ENCODE measurements at places on chromosomes 1 and 21.

DNA sequence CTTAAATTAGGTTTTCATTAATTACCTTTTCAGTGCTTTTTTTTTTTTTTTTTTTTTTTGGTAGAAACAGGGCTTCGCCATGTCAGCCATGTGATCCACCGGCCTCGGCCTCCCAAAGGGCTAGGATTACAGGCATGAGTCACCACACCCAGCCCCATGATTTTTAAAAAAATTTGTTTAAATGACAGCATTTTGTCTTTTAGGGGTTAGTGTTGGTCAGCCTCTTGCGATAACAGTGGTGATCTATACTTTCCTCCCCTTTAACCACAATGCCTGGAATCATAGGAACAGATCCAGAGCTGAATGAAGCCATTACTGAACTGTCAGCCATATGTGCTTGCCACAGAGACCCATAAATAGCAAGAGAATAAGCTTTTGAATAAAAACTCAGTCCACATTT, 73.9 kb downstream of the CACHD1 start:
- DNase-seq: no peak

GRCh38 chr1:36657826-36658225, 175.1 kb upstream of the CSF3R start:
- no peak for DNase-seq

- DNase-seq: no peak
Measured at GRCh38 chr1:108841703-108842102, 15.2 kb downstream of the AKNAD1 start.

DNA sequence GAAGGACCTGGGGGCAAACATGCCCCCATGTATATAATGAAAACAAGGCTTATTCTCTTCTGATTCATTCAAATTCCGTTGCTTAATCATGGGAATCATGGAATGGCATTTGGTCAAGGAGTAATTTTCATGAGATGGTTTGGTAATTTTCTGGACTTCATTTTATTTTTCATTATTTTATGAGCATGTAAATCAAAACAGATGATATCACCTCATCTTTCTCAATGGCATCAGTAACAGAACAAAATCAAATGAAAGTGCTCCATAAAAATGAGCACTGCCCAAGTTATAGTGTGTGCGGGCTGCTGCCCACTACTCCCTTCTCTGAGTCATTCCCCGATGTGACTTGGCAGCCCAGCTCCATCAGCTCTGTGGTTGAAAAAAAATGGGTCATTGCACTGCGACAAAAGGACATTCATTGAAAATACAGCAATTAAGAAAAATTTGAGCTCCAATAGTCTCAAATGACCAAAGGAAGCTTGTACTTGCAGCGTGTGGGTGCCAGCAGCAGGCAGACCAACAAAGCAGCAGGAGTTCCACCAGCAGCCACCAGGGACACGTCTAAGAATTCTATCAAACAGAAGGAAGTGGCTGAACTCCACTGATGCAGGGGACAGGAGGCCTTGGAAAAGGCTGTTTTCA, 84.3 kb upstream of the VAV3 start:
- DNase-seq: no peak

- no peak for DNase-seq
Measured at GRCh38 chr1:43450251-43450941, 3.3 kb downstream of the HYI start.

GRCh38 chr1:183653876-183654451, 848 bp upstream of the APOBEC4 start:
- no peak for DNase-seq

DNA sequence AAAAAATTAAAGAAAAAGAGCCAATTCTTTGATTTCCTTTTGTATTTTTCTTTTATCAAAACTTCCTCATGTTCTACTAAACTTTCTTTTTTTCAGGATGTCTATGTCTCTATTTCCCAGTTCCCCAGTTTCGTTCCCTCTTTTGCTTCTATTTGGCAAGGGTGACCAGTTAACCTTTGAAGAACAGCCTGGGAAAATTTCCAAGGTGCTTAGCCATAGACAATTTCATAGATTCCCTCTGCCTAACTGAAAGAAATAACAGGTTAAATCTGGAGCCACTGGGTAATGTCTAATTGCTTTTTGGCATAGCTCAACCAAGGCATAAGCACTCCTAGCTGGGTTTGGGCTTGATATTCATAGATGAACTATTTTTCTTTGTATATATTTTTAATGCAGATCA, 272.3 kb downstream of the ADGRL2 start:
- DNase-seq: no peak

- no peak for DNase-seq
Measured at GRCh38 chr1:228304225-228304624, 96.4 kb downstream of the OBSCN start.

GRCh38 chr1:243264717-243265116, 8.9 kb downstream of the SDCCAG8 start:
- DNase-seq: no peak

DNA sequence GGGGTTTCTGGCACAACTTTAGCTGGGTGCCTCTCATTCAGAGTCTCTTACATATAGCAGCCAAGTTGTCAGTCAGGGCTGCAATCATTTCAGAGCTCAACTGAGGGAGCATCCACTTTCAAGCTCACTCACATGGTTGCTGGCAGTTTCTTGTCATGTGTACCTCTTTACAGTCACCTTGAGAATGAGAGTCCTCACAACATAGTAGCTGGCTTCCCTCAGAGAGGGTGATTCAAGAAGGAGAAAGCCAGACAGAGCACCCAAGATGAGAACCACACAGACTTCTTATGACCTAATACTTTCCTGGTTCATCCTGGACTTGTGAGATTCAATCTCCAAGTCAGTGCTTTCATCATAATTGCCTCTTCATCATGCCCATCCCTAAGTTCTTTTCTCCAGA, 57.2 kb downstream of the DPT start:
- no peak for DNase-seq

GRCh38 chr1:41526956-41527561, 42.6 kb upstream of the EDN2 start:
- DNase-seq: no peak

DNA sequence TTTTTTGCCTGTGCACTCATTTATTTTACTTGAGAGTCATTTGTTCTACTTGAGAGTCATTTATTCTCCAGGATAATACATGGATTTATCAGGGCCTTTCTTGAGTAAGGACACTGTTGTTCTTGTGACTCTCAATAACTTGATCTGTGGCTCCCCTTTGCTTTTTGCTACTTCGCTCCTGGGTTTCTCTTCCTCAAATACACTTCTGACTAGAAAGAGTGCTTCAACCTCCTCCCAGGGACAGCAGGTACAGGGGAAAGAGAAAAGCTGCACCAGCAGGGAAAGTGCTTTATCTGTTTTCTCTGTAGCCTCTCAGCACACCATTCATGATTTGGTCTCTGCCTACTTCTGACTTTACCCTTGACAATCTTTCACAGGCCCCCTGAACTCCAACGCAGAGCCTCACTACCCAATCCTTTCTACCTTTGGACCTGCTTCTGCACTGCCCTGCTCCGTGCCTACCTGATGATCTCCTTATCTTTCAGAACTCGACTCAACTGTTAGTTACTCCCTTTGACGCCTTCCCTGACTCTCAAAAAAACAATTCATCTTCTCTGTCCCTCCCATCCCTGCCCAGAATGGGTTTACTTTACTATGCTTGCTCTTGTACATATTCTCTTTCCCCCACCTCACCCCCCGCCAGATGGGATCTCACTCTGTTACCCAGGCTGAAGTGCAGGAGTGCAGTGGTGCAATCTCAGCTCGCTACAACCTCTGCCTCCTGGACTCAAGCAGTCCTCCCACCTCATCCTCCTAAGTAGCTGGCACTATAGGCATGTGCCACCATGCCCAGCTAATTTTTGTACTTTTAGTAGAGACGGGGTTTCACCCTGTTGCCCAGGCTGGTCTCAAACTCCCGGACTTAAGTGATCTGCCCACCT, 15.6 kb upstream of the PIGM start:
- no peak for DNase-seq

DNA sequence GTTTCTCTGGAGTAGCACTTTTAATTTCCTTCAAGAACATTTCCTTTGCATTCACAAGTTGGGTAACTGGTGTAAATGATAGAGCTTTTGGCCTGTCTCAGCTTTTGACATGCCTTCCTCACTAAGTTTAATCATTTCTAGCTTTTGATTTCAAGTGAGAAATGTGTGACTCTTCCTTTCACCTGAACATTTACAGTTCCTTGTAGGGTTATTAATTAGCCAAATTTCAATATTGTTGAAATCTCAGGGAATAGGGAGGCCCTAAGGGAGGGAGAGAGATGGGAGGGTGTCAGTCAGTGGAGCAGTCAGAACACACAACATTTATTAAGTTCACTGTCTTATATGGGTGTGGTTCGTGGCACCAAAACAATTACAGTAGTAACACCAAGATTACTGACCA, 14.2 kb downstream of the AADACL3 start:
- no peak for DNase-seq

DNA sequence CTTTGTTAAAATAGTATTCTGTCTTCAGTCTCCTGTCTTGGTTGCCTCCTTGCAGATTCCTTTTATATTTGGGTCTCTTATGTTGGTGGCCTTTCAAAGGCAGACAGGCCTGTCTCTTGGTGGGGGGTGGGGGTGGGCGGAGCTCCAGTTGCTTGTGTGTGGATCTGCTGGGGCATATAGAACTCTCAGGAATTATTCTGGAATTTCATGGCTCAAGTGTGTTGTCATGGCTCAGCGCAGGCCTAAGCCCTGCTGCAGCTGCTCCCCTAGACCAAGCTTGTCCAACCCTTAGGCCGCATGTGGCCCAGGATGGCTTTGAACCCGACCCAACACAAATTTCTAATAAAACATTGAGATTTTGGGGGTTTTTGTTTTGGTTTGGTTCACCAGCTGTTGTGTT, 8.0 kb downstream of the C1orf35 start:
- DNase-seq: no peak

DNA sequence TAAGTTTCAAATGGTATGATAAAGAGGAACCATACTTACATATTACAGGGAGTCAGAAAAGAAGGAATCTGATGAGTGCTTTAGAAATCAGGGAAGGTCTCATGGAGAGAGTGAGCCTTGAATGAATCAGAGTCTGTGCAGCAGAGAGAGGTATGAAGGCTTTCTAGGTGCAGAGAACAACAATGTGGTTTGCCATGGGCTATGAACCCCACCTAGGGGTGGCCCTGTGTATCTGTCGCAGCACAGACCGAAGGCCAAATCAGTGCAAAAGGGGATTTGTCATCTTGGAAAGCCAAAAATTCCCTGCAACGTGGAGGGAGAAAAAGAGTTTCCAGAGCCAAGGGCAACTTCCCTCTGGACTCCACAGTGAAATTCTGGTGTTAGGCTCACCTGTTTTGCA, 3.5 kb downstream of the PAPPA2 start:
- no peak for DNase-seq

GRCh38 chr1:228448372-228448771, 31.7 kb upstream of the TRIM17 start:
- DNase-seq: no peak

DNA sequence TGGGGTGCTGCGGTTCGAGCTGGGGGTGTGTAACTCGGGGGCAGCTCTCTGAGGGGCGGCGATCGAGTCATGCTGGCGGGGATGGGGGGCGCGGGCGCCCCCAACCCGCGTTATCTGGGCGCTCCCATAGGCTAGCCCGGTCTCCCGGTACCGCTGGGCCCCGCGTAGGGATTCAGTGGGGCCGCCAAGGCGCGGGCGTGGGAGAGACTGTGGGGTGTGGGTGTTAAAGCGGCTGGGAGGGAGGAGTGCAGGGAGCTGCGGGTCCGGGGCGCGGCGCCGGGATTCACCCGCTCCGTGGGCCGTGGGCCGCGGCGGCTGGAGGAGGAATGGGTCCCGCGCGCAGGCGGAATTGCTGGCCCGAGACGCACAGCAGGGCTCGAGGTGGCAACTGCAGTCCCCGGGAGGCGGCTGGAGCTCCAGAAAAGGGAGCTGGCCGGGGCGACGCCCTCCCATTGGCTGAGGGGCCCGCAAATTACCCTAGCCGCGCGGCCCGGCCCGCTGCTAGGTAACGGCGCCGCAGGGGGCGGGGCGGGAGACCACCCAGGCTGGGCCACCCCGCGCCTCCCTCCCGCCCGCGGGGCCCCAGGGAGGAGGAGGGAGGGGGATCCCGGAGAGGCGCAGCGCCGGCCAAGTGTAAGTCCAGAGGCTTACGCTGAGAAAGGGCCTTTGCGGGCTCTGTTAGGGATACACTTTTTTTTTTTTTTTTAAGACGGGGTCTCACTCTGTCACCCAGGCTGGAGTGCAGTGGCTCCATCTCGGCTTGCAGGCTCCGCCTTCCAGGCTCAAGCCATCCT, at the start of gene PTCH2:
PTCH2 (minus strand) TSS at position 392 of the 794 bp plus-strand sequence; CDS start at position 71, 321 bp downstream.
- no peak for DNase-seq

DNA sequence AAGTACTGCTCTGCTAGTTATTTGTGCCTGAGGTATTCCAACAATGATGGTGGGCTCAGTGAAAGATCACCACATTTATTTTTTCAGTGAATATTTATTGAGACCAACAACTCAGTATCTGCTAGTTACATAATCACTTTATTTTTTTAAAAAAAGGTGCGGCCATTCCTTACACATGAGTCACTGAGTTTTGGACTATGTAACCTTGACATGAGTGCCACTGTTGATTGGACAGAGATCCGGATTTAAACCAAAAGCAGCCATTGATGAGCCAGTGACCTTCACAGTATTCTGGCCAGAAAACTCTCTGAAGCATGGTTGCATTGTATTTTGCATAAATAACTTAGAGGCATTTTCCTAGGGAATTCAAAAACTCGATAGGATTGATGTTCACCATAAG, 79.5 kb downstream of the NUF2 start:
- DNase-seq: no peak

DNA sequence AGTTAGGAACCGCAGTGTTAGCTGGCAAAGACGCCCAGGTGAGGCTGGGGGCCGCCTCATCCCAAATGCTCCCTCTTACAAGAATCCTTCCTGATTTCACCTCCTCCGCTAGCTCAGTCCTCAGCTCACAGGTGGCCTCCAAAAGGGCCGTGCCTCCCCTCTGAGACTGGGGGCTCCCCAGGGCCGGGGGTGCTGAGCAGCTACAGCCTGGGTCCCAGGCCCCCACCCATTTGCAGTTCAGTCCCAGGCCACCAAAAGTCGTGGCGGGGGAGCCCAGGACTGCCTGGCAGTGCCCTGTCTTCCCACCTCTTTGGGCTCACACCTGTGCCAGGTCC, 29.6 kb downstream of the RNU1-1 start:
- no peak for DNase-seq

DNA sequence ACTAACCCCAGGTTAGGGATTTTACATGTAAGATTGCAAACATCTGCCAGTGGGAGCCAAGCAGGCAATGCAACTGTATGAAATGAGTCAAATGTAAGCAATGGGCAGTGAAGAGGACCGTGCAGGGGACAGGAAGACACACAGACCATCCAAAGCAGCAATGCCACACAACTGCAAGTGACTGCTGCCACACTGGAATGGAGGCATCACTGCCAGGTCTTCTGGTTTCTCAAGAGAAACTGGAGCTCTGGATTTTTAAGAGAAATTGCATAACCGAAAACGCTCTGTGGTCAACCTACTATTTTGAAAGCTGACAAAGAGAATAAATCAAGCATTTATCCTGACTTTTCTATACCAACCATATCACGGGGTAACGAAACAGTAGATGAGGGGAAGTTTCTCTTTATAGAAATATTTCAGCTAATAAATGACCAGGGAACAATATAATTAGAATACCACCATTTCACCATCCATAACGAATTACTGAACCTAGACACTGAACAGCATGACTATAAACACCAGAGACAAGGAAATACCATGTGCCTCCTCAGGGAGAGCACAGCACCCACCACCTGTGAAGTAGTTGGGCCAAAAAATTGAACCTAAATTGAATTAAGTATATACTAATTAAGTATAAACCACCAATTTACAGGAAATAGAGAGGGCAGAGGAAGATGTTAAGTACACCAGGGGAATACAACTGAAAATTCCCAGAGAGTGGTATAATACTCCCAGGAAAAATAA, 4.4 kb downstream of the AK2 start:
- DNase-seq: no peak

Data from LNCaP clone FGC (cell line).